ENCODE measurements at places on chromosomes 6 and 20.

- DNase-seq = no peak
Observed at GRCh38 chr6:154878871-154879491, 116.1 kb upstream of the TIAM2 start.

DNA sequence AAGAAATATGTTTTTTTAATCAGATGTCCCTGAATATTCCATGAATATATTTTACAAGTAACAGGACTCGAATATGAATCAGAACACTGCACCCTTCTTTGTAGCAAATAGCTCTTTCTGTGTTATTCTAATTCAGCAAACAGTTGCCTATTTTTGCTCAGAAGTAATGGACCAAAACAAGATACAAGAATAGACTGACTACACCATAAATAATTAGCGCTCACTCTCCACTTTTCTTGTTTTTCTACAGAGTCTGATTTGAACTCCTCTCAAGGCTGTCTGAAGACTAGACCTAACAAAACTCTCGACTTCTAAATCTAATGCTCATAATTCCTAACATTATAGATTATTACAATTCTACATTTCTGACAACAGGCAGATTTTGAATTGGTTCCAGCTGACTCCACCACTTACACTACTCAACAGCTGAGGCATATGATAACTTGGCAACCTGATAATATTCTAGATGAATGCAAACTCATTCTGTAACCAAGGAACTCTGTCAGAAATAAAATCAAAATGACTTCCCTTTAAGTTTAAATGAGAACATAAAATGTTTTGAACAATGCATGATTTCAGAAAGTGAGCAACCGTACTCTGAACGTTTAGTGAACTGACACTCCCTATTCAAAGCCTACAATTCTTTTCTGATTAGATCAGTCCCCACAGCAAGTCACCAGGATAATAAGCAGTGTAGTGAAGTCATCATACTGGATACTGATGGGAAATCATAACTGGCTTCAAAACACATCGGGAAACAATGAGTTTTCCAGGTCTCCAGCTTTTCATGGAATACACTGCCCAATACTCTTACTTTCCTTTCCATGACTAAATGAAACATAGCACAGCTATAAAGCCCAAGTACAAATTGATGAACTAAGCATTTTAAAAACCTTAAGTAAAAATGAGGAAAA, 114.2 kb upstream of the BEND6 start:
- peak; percentile 49 for DNase-seq

DNA sequence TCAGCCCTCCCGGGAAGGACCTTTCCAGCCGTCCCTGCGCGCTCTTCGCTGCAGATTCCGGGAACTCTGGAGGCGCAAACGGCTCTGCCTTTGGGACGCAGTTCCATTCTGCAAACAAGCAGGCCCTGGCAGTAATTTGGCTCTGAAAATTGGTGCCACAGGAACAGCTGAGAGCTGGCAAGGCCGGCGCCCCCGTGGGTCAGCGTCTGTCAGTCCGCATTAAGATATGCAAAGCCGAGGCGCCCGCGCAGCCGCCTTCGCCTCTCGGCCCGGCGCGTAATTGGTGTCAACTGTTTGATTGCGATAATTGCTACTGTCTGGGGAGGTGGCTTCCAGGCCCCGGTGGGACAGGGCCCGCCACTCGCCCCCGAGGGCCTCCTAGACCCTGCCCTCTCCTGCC, 73.6 kb downstream of the NCR2 start:
- DNase-seq = no peak

DNA sequence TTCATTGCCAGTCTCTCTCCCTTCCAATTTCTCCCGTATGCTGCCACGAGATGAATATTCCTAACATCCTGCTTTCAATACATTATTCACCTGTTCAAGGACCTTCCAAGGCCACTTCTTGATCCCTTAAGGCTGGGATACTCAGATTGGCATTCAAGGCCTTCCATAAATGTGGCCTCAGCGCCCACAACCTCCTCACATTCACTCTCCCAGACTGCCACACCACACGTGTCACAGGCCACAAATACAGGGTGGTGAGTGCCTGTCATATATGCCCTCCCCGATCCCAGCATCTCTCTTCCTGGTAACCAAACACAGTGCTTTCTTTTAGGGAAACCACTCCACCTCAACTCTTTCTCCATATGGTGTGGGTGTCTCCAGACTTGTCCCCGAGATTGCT, 55.5 kb downstream of the TTI1 start:
- DNase-seq = no peak

DNA sequence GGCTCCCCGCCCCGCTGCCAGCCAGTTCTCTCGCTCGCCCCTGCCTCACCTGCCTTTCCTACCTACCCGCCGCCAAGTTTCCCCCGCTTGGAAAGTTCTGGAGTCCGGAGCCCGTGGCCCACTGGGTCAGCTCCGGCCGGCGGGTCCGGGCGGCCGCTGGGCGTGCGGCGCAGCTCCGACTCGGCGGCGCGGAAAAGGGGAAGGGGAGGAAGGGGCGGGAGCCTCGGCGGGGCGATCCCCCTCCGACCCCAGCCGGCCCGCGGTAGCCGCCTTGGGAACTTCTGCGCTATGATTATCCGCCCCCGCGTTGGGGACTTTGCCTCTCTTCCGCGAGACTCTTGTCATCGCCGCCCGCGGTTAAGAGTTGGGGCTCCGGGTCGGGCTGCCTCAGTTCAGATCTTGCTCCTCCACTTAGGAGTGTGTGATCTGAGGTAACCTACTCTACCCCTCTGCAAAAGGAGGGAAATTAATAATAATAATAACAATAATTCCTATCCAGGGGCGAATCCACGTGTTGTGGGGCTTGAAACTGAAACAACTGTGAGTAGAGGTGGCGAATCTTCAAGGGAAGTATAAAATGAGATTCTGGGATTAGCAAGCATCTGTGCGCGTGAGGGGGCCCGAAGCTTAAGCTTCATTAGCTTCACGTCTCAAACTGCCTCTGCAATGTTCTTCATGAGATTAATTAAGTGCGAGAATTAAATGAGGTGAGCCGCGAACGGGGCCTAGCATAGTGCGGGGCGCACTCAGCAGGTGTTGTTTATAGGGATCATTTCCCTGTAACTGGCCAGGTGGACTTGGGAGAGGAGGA, 30.8 kb downstream of the SF3B5 start:
- DNase-seq = no peak

- no peak for DNase-seq
Observed at GRCh38 chr6:110255211-110255750, 75.1 kb downstream of the CDC40 start.

- DNase-seq = no peak
Observed at GRCh38 chr6:106318061-106318460, 7.5 kb downstream of the ATG5 start.

DNA sequence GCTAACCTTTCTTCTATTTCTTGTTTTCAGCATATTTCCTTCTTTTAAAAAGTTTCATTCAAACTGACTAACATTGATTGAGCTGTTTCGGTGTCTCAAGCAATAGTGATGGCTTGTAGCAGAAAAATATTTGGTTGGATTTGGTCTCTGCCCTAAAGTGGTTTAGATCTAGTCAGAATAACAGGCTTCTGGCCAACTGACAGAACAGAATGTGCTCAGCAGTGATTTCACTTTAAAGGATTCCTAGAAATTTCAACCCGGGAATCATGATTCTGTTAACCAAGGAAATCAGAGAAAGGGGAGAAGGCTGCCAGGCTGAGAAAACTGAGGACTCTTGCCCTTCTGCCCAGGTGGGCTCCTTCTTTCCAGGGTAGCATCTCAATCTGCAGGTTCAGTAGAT, 16.6 kb upstream of the GSTA1 start:
- no peak for DNase-seq

- DNase-seq = no peak
Observed at GRCh38 chr6:26240157-26241032, 124.6 kb upstream of the BTN3A2 start.

- no peak for DNase-seq
Observed at GRCh38 chr6:24858177-24858653, 59.5 kb upstream of the ARMH2 start.

DNA sequence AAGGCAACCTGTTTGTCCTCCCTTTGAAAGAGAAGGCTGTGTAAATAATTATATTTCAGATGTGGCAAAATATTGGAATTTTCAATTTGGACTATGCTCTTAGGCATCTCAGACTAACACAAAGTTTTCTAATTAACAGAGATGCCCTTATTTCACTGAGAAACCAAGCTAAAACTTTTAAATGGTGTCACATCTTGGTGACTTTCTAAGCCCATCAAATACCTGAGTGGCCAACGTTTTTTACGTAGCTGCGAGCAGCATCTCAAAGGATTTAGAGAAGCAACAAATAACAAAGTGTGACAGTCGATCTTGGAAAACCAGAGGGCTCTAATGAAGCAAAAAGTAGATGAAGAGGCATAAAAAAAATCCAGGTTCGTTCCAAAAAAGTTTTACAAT, 3.4 kb upstream of the HEY2 start:
- no peak for DNase-seq

DNA sequence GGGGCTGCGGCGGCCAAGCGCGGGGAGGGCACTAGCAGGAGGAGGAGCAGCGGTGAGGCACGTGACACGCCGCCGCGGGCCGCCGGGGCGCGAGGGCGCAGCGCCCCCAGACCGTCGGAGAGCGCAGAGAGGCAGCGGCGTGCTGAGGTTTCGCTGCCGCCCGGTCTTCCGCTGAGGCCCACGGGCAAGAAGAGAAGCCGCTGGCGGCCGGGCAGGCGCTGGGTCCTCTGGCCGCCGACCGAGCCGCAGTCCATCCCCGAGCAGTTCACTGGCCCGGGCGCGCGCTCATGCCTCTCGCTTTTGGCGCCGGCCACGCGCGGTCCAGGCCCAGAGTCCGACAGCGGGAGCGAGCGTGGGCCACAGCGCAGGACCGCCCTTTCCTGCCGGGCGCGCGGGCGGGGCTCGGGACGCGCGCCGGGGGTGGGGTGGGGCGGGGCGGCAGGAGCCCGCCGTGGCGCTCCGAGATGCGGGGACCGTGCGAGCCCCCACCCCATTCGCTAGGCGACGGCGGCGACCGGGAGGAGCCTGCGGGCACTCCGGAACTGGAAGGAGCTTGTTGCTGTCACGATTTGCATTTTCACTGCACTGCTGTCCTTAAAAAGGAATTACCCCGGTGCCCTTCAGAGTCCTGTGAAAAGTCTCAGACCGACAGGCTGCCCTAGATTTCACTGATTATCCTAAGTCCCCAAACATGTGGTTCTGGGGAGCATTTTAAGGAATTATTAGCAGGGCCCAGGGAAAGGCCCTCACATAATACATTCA, at the start of gene MCUR1:
TSS of gene MCUR1 (minus strand) at position 382 of the 762 bp plus-strand sequence. CDS start at position 254, 128 bp downstream.
- DNase-seq = peak; percentile 77

GRCh38 chr6:11398451-11399326, 138.9 kb upstream of the TMEM170B start:
- peak; percentile 97 for DNase-seq

DNA sequence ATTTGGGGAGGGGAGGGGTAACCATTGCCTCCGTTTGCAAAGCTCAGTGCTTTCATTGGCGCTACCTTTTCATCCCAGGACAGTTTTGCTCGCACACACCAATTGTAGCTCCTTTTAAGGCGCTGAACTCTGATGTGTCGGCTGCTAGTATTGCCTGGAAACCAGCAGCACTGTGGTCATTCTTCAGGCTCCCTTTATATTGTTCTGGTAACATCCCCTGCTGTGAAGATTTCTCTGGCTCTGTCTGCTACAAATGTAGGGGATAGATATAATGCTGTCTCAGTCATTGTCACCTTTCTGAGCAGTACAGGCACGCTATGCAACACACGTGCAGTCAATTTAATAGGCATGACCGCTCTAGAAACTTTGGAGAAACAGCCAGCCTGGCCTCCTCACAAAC, 172.9 kb upstream of the SASH1 start:
- DNase-seq = no peak

- no peak for DNase-seq
Observed at GRCh38 chr20:15528391-15529111, 1044.7 kb downstream of the KIF16B start.

DNA sequence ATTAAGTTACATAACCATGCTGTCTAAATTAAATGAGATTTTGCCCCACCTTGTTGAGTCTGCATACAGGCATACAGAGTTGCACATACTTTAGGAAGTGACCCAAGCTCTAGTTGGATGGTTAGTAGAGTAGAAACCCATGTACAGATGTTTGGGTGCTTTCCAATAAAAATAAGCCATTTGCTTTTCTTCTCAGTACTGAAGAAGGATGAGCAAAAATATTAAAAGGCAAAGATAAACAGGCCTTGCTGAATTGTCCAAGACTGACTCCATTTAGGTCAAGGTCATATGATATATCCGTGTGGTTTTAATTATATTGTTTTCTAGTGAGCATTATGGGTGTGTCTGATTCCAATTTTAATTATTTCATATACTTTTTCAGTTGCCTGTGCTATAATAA, 589.4 kb downstream of the RFPL4B start:
- DNase-seq = no peak

- DNase-seq = no peak
Observed at GRCh38 chr6:141682391-141682790, 450.3 kb upstream of the GJE1 start.

GRCh38 chr6:20415304-20415703, 13.6 kb downstream of the E2F3 start:
- no peak for DNase-seq

DNA sequence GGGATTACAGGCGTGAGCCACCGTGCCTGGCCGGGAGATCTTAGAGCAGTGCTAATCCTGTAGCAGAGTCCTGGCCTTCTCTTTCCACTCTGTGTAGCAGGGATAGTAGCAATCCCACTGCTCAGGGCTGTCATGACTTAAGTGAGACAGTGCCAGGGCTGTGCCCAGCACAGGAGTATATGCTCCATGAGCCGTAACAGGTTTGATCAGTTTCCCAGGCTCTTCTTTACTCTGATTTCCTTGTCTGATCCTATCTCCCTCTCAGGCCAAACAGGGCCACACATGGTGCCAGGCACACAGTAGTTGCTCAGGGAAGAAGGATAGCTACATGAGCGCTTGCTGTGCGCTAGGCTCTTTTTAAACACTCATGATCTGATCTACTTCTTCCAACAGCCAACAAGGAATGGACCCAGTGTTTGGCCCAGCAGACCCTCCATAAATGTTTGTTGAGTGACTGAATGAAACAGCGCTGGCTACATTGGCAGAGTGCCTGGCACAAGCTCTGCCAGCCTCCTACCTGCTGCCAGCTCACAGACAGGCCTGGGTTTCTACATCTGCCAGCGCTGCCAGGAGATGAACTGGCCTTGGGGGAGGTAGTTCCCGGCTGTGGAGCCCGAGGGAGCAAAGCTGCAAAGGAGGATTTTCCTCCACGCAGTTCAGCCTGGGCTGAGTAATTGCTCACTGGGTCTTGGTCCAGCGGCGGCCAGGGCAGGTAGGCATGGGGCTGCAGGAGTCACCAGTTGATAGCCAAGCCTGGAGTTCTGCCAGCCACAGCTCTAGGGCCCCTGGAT, 36.9 kb downstream of the SNAI1 start:
- DNase-seq = no peak

Measured in HepG2 (cell line).